ENCODE measurements at places on chromosomes 3 and 15. TPM values are rescaled to one million over a fixed set of nuclear protein-coding genes. Genes with fewer than 3 reads are reported as not detected.

Gene PRRT3
- total RNA-seq = 3.5 TPM

Gene RARB
- 4.1 TPM for total RNA-seq

Gene LEKR1
- 1.5 TPM for total RNA-seq

Gene SCAPER
- 10.6 TPM for total RNA-seq

Gene POPDC2
- total RNA-seq = 1.1 TPM

Gene SAXO2
- 6.2 TPM for total RNA-seq

Gene DUOXA1
- total RNA-seq = 0.29 TPM

Gene SEMA4B
- 15.9 TPM for total RNA-seq

Gene GPR62
- total RNA-seq = not detected

Gene UPK1B
- total RNA-seq = 0.36 TPM

Gene P3H2
- total RNA-seq = 8.3 TPM

Gene GOLGA8H
- under 0.01 TPM for total RNA-seq

Gene TTLL13
- total RNA-seq = under 0.01 TPM

Gene SNRPA1
- 9.8 TPM for total RNA-seq

Gene PYDC2
- not detected for total RNA-seq

Gene GALNT15
- 7.1 TPM for total RNA-seq

Gene CYFIP1
- total RNA-seq = 107 TPM

Gene SERPINI2
- not detected for total RNA-seq
